Activated gamma-delta T cell (primary cell): ENCODE measurements at places on chromosomes 2 and 18.

DNA sequence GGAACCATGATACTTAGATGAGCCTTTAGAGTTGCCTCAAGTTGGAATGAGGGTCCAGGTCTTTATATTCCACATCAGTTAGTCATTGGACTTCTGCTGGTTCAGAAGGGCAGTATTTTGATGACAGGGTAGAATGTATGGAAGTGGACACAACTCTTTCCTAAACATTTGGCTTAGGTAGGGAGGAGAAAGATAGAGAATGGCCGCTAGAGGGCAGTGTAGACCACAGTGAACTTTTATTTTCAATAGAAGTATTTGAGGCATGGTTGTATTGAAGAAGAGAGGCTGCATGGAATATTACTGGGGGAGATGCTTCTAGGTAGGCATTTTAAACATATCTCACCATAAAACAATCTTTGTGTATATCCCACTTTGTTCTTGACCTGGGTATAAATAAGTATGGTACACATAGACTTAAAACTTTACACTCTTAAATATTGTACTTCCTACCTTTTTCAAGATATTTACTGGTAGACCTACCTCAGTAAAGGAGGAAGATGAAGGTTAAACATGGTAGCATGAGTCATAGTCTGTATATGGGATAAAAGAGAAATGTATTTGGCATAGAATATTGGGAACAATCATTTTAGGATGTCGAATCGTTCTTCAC, 497.6 kb upstream of the FAM98A start:
- no peak for DNase-seq

DNA sequence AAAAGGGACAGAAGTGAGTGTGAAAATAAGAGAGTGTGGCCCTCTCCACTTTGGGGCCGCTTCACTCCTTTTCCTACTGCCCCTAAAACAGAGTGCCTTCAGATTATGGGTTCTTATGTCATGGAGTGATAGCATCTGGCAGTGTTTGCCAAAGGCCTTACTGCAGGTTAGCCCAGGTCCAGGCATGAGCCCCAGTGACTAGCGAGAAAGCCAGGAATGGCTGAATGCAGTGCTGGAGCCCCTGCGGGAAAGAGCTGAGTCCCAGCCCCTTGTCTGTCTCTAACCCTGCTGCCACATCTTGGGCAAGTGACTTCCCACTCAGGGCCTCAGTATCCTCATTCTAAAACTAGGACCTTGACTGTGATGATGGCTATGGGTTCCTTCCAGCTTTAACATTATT, 6.0 kb downstream of the IGFBP5 start:
- DNase-seq, result no peak

DNA sequence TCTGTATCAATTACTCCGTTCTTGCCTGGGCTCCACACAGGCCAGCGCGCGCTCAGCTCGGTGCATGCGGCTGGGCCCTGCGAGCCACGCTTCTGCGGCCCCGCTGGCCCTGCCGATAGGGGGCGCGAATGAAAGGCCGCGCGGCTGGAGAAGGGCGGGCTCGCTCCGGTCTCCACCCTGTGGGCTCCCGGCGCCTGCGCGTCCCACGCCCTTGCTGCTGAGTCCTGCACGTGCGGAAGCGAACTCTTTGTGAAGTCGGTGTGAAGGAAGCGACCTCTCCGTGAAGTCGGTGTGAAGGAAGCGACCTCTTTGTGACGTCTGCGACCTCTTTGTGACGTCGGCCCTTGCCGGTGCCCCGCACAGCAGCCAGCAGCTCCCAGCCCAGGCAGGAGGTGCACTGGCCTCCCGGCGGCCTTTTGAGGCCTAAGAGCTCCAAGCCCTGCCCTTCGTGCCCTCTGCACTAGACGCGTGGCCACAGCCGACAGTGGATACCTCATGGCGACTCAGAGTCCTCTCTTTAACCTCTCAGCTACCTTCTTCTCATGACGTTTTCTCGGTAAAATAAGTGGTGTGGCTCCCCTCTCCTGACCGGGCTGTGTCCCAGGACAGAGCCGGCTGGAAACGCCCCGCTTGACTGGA, 391.9 kb upstream of the RAB6C start:
- peak; percentile 5 for DNase-seq

GRCh38 chr18:73214970-73215369, 347.2 kb upstream of the NETO1 start:
- no peak for DNase-seq

- no peak for DNase-seq
Observed at GRCh38 chr18:22683196-22683676, 249.9 kb upstream of the RBBP8 start.

GRCh38 chr2:31812051-31812798, 198.6 kb downstream of the MEMO1 start:
- no peak for DNase-seq

GRCh38 chr2:62547854-62548253, 41.9 kb upstream of the TMEM17 start:
- DNase-seq, result no peak
